NCI-H460 (cell line): ENCODE measurements at places on chromosomes 3 and 15. TPM values are rescaled to one million over a fixed set of nuclear protein-coding genes. Genes with fewer than 3 reads are reported as not detected.

DNA sequence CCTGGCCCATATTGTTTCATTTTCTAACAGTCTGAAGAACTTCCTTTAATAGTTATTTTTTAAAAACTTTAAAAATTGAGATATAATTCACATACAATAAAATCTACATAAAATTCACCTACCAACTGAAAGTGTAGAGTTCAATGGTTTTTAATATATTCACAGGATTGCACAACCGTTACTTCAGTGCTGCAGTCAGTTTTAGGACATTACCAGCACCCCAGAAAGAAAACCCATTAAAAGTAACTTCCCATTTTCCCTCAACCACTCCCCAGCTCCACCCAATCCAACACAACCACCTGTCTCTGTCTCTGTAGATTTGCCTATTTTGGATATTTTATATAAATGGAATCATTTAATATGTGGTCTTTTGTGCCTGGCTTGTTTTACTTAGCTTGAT is 29.6 kb downstream of the MGA start:
- no peak for DNase-seq

DNA sequence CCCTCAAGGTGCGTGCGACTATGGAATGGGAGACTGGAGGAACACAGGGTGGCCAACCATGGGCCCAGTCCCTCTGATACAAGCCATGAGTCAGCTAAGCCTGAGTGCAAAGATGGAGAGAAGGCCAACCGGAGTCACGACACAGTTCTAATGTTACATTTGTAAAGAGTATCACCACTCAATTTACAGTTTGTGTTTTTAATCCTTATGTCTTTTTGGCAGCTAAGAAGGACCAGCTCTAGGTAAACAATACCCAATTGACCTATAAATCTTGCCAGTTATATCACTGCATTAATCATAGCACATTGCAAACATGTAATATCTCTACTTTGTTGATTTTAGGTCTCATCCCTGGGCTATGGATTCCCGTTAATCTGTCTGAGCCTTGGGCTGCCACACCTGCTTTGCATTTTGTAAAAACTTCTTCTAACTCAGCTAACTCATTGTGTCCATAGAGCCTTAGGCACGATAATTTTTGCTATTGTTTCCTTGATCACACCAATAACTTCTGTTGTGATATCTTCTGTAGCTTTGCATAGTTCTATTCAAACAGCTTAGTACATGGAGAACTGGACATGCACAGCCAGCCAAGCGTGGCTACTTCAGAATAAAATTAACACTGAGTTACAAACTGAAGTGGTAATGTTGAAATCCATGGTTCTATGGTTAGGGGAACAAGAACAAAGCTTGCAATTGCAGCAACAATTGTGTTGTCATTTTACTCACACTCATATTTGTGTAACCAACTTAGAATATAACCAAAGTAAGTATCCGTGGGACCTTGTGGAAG is 50.3 kb downstream of the LSM3 start:
- DNase-seq = no peak

DNA sequence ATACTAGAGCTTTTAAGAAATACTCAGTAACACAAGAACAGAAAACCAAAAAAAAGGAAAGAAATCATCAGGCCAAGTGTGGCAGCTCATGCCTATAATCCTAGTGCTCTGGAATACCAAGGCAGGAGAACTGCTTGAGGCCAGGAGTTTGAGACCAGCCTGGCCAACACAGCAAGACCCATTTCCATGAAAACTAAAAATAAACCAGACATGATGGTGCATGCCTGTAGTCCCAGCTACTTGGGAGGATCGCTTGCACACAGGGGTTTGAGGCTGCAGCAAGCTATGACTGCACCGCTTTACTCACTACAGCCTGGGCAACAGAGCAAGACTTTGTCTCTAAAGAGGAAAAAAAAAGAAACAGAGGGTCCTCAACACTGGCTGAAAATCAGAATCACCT is 18.2 kb downstream of the TASOR start:
- DNase-seq = no peak

GRCh38 chr15:38650936-38651327 is 86.3 kb upstream of the RASGRP1 start:
- DNase-seq = no peak

- no peak for DNase-seq
Observed at GRCh38 chr3:4772171-4772804, 206.9 kb upstream of the BHLHE40 start.

NAA50 gene
- total RNA-seq = 167 and 183 TPM in 2 replicates

PLA2G4E gene
- total RNA-seq = not detected in 2 replicates

LRRC31 gene
- total RNA-seq = not detected in 2 replicates

LRRC3B gene
- total RNA-seq = not detected in 2 replicates

ARHGEF26 gene
- total RNA-seq = 2.9 and 3.1 TPM in 2 replicates

EPHB3 gene
- not detected in 2 replicates for total RNA-seq

UROC1 gene
- total RNA-seq = not detected in 2 replicates
